ENCODE measurements at places on chromosomes 2 and 18. TPM values are rescaled to one million over a fixed set of nuclear protein-coding genes. Genes with fewer than 3 reads are reported as not detected.
A peak's percentile ranks its signal among the peaks of the same experiment; 100 is the strongest.

Gene NGEF
- total RNA-seq, result 1.9 TPM

GRCh38 chr2:196217116-196217515 lies 45.7 kb upstream of the STK17B start:
- DNase-seq, result no peak

DNA sequence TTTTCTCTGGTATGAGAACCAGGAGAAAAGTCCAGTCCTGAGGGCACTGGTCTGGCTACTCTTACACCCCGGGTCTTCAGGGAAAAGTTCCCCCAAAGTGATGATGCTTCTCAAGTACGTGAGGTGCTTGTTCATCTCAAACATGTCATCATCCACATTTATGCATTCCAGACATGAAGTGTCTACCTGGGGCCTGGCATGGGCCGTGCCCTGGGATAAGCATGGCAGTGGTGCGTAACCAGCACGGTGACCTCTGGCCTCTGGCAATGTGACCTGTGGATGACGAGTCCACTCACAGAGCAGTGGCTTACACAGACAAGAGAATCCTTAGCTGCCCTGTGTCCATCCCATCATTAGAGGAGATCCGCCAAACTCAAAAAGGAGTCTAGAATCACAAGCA lies 74.8 kb upstream of the LGALSL start:
- DNase-seq, result no peak

GRCh38 chr2:229126066-229126465 lies 145.0 kb downstream of the PID1 start:
- DNase-seq, result no peak

DNA sequence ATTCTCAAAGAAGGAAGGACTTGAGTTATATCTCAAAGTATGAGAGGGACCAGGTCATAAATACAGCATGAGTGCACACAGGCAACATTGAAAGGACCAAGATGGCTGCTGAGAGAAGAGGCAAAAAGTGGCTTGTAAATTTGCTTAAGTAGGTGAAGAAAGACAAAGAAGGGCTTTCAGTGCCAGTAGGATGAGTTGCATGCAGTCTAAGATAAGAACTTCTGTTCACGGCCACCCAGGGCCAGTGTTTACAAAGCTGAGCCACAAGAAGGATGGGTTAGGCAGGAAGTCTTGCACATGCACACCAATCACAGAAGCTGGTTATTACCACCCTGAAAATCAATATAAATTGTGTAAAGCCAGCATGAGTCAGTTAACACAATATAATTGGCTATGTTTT lies 3.1 kb upstream of the ABCB11 start:
- DNase-seq, result peak; percentile 9

DNA sequence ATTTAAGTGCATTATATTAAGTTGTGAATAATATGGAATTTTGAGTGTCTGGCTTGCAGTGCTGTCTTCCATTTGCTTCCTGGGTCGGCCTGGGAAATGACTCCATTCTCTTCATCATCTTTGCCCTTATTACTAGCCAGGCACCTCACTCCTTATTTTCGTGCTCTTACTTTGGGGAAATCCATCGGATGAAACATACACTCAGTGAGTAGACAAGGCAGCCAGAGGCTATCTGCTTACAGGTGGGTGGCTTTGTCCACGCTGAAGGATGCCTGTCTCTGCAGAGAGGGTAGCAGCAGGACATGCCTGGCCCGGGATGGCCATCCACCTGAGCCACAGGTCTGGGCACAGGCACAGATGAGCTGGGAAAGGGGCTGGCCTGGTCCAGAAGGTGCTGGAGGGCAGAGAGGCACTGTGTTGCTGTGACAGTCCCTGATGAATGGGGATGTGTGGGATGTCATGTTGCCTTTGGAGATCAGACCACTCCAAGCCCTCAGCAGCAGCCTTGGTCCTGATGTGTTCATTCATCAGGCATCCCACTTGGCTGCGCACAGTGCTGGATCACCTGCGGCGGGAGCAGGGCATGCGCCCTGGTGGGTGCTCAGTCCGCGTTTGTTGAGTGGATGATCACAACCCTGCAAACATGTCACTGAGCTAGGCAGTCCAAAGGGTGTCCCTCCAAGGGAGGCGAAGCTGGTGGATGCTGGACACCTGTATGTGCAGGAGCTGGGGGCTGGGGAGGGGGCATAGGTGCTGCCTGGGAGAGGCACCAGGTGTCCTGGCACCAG lies 236.0 kb downstream of the LDLRAD4 start:
- DNase-seq, result no peak

GRCh38 chr2:50606860-50607259 lies 425.1 kb downstream of the NRXN1 start:
- DNase-seq, result no peak

Measured in lung (tissue), 17 donors.